ENCODE measurements at places on chromosomes 7 and 10. TPM values are rescaled to one million over a fixed set of nuclear protein-coding genes. Genes with fewer than 3 reads are reported as not detected.

GRCh38 chr7:155764438-155764793 lies 47.8 kb downstream of the SHH start:
- no peak for DNase-seq
- peaks cover 2% of the 10 kb centered on the region for H3K4me1 ChIP-seq
- no peak overlapping the region for H3K4me3 ChIP-seq
- no peaks in the 10 kb centered on the region for H3K27me3 ChIP-seq

DNA sequence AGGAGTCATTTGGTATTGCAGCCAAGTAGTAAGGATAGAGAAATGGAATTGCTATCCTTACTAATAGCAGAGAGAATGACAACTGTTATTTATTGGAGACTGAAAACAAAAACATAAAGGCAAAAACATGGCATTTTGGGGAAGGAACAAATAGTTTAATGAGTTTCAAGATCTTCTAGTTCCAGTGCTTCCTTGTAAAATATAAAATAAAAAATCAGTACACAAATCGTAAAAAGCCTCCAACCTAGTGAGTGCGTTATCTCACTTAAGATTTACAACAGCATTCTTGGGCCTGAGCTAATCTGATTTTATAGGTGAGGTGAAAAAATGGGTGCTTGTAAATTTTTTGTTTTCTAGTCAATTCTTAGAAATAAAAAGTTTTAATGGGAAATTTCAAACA lies 3.3 kb downstream of the RBM33 start:
- peaks cover 5% of the 10 kb centered on the region for H3K36me3 ChIP-seq
- no peak for DNase-seq
- no peak overlapping the region for H3K27ac ChIP-seq
- H3K4me3 ChIP-seq, result no peak overlapping the region
- H3K27me3 ChIP-seq, result no peaks in the 10 kb centered on the region

GRCh38 chr10:112969542-112969941 lies 19.5 kb downstream of the TCF7L2 start:
- peaks cover 12% of the 10 kb centered on the region for H3K4me1 ChIP-seq
- no peak overlapping the region for H3K4me3 ChIP-seq
- H3K27me3 ChIP-seq, result no peaks in the 10 kb centered on the region
- no peak for DNase-seq
- no peak overlapping the region for H3K27ac ChIP-seq

SFRP4 gene
- not detected for total RNA-seq

TMEM209 gene
- 11.1 TPM for total RNA-seq

EPDR1 gene
- total RNA-seq, result not detected

LIPF gene
- total RNA-seq, result not detected

DNAH11 gene
- under 0.01 TPM for total RNA-seq

AMZ1 gene
- 0.54 TPM for total RNA-seq

PPP1R3A gene
- not detected for total RNA-seq

EN2 gene
- total RNA-seq, result not detected

All from IMR-90 (cell line).